ENCODE measurements at places on chromosomes 1 and 21.

DNA sequence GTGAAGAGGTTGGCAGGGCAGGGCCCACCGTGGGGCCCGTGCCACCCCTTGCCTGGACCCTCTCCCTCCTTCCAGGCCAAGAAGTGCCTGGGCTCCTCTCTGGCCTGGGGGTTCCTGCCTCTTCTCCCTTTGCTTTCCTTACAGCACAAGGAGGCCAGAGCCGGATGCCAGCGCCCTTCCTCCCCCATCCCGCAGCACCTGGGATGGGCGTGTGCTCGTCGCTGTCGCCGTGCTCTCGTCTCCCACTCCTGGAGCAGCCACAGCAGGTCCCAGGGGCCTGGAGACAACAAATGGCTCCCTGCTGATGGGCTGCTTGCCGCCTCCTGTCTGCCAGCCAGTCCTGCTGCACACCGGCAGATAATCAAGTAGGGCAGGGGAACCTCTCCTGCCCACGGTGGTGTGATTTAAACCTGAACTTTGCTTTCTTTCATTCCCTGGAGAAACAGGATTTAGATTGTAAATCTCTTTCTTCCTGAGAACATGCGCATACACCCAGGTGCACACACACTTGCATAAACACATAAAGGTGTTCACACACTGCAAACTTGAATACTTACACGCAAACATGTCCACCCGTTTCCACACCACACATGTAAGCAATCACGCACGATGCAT lies 50.8 kb upstream of the POU3F1 start:
- DNase-seq = no peak

- DNase-seq = no peak
These were observed 95.3 kb upstream of the HIVEP3 start for GRCh38 chr1:42013881-42014470.

GRCh38 chr1:56834137-56834900 lies 15.1 kb upstream of the FYB2 start:
- DNase-seq = no peak

DNA sequence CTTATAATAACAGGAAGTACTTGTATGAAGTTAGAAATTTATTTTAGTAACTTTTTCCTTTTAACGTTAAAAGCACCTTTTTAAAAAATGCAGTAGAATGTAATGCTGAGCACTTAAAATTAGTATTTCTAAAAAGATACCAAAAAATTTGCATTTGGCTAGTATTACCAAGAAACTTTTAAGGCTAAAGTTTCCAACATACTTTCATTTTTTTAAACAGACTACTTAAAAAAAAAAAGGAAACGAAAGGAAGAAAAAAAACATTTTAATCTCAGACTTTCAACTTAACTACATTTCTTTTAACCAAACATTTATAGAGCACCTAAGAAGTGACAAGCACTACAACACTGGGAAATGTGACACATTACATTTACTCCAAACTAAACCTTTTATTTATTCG lies 2.8 kb downstream of the ARID4B start:
- DNase-seq = no peak

DNA sequence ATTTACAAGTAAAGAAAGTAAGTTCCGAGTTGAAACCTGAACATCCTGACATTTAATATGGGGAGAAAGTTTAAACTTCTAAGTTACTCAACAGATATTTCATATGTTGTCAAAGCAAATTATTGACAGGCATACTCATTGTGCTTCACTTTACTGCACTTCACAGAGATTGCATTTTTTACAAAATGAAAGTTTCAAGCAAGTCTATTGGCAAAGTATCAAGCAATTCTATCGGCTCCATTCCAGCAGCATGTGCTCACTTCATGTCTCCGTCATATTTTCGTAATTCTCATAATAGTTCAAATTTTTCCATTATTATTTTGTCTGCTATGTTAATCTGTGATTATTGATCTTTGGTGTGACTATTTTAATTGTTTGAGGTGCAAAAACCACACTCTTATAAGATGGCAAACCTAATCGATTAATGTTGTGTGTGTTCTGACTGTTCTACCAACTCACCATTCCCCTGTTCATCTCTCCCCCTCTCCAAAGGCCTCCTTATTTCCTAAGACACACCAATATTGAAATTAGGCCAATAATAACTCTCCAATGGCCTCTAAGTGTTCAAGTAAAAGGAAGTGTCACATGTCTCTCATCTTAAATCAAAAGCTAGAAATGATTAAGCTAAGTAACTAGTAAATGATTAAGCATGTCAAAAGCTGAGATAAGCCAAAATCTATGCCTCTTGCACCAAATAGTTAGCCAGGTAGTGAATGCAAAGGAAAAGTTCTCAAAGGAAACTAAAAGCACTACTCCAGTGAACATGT lies 68.2 kb upstream of the BCL9 start:
- DNase-seq = no peak

- DNase-seq = no peak
These were observed 1.5 kb downstream of the SCNN1D start for GRCh38 chr1:1281533-1282321.

DNA sequence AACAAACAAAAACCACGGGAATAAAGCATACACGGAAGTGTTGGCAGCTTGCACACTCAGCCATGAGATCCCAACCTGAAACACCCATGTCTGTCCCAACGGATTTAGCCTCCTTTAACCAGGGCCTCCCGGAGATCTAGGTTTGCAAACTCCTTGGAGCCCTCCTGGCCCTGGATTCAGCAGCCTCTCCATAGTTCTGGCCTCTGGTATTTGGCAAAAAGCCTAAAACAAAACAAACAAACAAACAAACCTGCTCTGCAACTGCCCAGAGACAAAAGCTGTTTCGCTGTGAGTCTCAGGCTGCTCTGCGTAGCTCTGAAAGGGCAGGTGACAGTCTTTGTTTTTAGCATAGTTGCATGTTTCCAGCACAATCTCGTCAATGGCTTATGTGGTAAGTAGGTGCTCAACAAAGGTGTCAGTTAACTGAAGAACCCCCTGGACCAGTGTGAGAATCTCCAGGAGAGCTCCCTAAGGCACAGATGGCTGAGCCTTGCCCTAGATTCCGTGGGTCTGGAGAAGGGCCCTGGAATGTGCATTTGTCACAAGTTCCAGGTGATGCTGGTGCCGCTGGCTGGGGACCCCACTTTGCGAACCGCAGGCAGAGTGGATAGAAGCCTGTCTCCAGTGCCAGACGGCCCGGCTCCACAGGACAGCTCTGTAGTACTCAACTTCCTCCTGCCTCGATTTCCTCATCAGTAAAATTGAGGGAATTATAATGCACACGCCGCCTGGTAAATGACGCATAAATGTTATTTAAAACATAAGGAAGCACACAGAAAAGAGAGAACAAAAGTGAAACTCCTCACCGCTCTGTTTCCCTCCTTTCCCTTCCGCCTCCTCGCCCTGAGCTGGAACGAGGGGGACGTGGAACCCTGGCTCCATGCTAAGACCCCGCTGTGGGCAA lies 86.2 kb downstream of the RIPK4 start:
- DNase-seq = no peak

- DNase-seq = no peak
These were observed 2.2 kb downstream of the ANGPTL1 start for GRCh38 chr1:178868706-178869105.

GRCh38 chr1:224720216-224720615 lies 104.1 kb downstream of the CNIH3 start:
- DNase-seq = no peak

- no peak for DNase-seq
These were observed 31.6 kb upstream of the RPTN start for GRCh38 chr1:152190589-152190988.

- DNase-seq = no peak
These were observed 19.3 kb downstream of the OBSCN start for GRCh38 chr1:228226956-228227791.

GRCh38 chr1:6961905-6962477 lies 176.7 kb downstream of the CAMTA1 start:
- no peak for DNase-seq

DNA sequence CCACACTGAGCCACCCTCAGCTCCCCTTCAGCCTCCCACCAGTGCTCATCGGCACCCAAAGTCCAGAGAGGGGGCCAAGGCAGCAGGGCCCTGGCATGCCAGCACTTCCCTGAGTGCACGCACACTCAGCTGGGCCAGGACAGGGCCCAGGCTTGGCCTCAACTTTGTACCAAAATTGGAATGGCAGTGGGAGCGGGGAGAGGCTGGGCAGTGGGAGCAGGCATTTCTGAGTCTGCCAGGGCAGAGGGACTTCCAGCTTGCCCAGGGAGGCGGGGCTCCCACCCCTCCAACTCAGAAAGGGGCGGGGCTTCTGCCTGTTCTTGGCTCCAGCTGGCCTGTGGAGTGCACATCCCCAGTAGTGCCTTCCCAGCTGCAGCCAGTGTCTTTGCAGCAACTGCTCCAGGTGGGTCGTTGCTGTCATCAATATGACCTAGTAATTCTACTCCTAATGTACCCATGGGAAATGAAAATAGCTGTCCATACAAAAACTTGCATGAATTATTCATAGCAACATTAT lies 10.3 kb upstream of the SNX7 start:
- DNase-seq = no peak

DNA sequence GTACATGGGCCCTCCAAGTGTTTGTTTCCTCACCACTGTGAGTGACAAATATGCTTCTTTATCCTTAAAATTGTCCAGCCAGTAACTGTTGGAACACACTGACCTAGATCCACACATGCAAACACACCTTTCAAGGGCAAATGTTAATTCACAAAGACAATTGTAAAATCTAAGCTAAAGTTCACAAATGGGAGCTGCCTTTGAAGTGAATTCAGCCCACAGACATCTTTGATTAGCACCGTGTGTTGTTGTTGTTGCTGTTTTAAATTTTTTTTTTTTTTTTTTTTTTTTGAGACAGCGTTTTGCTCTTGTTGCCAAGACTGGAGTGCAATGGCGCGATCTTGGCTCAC lies 52.3 kb upstream of the SLC16A1 start:
- DNase-seq = no peak

DNA sequence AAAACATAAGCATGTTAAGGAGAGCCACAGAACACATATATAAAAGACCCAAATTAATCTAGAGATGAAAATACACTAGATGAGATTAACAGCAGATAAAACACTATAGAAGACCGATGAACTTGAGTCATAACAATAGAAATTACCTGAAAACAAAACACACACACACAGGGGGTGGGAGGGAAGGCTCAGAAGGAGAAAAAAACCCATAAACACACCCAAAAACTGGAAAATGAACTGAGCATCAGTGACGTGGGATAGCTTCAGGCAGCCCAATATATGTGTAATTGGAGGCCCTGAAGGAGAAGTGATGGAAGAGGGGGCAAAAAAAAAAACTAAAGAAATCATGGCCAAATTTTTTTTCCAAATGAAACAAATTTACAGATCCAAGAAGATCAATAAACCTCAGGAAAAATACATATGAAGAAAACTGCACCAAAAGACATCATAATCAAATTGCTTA lies 11.4 kb downstream of the ALDH9A1 start:
- no peak for DNase-seq

- no peak for DNase-seq
These were observed 275.5 kb upstream of the FMN2 start for GRCh38 chr1:239816081-239816782.

- DNase-seq = no peak
These were observed 87.6 kb downstream of the PSMG1 start for GRCh38 chr21:39095681-39096080.

DNA sequence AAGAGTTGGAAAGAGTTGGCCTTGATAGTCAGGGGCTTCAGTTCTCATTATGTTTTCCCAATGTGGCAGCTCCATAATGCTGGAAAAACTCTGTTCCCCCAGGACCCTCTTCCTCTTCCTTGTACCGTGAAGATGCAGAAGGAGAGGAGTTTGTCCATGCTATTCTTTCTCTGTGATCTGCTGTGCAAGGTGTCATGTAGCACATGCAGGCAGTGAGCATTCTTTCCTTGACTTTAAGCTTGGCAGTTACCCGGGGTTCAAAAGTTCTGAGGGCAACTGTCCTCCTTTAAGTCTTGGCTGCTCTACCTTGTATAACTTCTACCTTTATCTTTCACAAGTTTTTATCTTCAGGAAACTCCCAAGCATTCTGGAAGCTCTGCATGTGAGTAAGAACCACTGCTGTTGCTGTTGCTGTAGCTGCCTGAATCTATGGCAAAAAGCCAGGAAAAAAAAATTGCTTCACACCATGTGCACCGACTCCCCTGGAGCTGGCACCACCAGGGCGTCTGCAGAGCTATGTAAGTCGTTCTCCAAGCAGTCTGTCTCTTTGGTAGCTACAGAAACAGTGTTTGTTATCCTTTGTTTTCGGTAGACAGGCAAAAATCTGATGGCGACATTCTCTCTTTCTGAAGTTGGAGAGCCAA lies 42.7 kb upstream of the SLC16A1 start:
- DNase-seq = no peak

DNA sequence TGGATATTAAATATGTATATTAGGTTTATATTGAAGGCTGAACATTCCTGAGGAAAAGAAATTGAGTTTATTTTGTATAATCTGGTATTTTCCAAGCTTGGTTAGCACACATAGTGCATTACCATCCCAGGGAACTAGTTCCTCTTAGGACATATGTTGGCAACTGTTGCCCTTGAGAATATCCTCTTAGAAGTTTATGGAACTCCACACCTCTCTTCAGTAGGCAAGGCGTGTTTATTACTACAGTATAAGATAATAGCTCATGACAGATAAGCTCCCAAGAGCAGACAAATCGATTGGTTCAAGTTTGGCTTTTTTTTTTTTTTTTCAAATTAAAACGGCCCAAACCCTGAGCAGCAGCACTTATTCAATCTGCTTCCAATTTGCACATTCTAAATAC lies 59.8 kb upstream of the SIPA1L2 start:
- no peak for DNase-seq

DNA sequence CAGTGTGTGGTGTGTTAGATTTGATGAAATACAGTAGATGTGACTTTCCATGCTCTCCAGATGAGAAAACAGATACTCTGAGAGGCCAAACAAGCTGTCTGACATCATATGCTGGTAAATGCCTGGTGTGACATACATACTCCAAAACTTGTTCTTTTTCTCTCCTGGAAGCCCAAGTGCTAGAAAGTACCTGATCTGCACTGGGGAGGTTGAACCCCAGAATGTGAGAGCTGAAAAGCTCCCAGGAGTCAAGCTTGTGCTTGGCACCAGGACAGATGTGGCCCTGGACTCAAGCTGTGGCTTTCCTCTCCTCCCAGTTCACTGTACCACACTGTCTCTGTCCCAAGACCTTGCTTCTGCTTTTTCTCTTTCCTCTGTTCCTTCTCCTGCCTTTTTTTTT lies 389.0 kb upstream of the USP24 start:
- no peak for DNase-seq

GRCh38 chr1:93749487-93749886 lies 67.8 kb upstream of the BCAR3 start:
- DNase-seq = no peak

Measured in stimulated activated CD4-positive, alpha-beta T cell treated with anti-CD3 and anti-CD28 coated beads, Interleukin-12 subunit alpha, Interleukin-12 subunit beta, amount 100 ng/mL, for 4 hours (primary cell).